ENCODE measurements at places on chromosomes 13 and 19.
A peak's percentile ranks its signal among the peaks of the same experiment; 100 is the strongest.

DNA sequence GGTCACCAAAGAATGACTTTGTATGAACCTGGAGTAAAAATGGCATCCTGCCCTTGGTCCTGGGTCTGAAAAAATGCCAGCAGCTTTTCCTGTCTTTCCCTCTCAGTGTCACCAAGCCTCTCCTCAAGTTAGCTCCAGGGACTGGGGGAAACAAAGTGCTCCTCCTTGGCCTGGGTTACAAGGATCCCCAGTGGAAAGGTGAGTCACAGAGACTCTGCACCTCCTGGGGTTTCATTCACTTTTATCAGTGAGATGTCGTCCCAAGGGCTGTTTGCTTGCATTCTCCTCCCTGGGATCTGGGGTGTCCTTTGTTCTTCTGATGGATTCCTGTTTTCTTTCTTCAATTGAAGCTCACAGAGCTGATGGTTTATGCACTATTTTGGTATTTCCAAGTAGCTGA is 93.2 kb upstream of the CSNK1A1L start:
- no peak for DNase-seq

DNA sequence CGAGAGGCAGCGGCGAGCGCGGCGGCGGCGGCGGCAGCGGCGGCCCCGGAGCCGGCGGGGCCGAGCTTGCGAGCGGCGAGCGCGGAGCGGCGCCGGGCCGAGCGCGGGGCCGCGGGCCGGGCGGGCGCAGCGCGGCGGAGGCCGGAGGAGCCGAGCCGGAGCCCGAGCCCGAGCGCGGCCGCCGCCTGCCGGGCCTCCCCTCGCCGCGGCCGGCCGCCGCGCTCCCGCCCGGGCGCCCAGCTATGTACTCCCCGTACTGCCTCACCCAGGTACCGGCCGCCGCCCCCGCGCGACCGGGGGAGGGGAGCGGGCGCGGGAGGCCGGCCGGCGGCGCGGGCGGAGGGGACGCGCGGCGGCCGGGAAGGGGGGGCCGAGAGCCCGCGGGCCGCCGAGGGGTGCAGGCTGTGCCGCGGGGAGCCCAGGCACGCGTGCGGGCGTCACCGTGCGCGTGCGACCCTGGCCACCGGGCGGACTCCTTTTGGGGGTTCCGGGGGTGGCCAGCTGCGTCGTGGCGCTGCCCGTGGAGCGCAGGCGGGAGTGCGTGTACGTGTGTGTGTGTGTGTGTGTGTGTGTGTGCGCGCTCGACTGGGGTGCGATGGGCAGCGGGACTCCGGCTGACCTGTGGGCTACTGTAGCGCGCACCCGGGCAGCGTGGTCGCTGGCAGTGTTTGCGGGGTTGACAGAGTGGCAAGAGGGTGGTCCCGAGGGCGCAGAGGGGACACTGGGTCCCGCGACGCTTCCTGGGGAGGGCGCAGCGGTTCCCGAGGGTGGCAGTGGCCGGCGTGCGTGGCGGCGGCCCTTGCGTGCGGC is 526 bp downstream of the NFIX start:
- DNase-seq: no peak

DNA sequence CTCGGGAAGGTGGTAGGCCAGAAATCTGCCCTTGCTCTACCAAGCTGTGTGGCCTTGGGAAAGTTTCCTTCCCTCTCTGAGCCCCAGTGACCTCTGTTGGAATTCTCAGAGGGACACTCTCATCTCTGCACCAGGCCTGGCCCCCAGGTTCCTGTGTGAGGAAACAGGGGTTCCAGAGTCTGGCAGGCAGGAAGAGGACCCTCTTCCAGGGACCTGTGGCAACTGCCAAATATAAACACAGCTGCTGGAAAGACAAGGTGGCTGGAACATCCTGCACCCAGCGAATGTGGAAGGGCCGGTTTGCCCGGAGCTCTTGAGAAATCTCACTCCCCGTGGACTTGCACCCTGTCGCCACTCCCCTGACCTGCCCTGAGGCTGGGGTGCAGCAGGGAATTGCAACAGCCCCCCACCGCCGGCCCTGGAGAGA is 52.8 kb downstream of the GADD45B start:
- DNase-seq: no peak

DNA sequence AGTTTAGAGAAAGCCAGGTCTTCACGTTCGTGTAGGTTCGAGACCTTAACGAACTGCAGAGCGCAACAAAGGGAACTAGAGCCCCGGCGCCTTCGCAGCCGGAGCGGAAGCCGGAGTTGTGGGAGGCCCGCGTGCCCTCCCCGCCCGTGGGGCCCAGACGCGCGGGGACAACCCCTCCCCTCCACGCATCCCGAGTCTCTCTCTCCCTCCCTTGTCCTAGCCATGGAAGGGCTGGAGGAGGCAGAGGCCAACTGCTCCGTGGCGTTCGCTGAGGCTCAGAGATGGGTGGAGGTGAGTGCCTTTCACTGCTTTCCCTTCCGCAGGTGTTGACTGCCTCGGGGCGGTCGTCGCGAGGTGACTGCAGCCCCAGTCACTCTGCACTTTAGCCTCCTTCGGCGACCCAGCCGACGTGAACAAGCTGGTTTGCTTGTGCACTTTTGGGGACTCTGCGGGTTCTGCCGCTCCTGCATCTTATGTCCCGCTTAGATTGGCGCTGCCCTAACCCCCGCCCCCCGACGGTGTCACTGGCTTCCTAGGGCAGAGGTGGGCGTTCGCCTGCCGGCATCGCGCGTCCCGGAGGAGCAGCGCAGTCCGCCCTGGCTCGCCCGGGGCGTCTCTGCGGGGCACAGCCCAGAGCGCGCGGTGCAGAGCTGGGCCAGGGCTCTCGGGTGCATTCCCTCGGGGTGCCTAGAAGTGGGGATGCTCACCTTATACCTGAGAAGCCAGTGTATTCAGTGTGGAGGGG is 478 bp downstream of the LMO7 start:
- DNase-seq: peak; percentile 51

DNA sequence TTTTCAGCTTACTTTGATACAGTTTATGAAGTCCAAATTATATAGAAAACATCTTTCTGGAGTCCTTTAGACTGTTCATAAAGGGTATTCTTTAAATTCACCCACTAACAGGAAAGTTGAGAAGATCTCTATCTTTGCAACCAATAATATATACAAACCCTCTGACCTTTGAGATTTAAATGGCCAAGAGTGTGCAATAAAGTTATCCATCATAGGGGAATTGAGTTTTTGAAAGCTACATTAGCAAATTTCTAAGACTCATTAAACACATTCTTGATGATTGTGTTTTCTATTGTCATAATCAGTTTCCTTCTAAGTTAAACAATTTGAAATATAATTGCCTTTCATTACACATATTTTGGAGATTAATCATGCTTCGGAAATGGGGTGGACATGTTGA is 15.9 kb downstream of the FLT1 start:
- DNase-seq: no peak

DNA sequence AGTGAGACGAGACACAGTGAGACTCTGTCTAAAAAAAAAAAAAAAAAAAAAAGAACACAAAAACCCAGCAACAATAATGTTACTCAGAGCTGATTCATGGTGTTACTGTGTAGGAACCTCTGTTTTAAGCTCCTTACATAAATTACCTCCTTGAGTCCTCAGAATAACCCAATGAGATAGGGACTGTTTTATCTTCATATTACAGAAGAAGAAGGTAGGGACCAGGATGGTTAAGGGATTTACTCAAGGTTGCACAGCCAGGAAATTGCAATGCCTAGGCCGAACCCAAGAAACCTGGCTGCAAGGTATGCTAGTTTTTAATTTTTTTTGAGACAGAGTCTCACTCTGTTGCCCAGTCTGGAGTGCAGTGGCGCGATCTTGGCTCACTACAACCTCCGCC is 1.5 kb upstream of the DAND5 start:
- DNase-seq: no peak

DNA sequence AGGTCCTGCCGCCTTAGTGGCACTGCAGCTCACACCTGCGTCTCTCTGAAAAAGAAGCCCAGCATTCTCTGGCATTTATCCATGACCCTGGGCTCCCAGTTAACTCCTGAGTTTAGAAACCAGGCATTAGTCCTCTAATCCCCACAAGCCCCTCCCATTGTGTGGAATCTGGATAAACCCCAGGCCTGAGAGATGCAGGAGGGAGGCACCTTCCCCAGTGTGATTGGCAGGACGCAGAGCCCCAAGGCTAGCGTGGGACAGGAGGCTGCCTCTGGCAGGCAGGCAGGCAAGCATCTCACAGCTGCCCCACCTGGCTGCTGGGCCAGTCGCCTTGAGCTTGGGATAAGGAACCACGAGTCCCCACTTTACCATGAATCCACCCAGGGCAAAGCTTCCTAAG is 11.0 kb upstream of the SERPINE3 start:
- DNase-seq: no peak

DNA sequence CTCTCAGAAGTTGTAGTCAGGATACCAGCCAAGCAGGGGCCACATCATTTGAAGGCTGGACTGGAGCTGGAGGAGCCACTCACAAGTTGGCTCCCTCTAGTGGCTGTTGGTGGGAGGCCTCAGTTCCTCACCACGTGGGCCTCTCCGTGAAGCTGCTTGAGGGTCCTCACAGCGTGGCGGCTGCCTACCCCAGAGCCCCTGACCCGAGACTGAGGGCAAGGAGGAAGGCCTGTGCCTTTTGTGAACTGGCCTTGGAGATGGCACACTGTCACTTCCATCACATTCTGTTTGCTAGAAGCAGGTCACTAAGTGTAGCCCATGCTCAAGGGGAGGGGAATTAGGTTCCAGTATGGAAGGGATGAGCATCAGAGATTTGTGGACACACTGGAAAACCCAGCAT is 14.6 kb downstream of the GNA11 start:
- peak; percentile 60 for DNase-seq

DNA sequence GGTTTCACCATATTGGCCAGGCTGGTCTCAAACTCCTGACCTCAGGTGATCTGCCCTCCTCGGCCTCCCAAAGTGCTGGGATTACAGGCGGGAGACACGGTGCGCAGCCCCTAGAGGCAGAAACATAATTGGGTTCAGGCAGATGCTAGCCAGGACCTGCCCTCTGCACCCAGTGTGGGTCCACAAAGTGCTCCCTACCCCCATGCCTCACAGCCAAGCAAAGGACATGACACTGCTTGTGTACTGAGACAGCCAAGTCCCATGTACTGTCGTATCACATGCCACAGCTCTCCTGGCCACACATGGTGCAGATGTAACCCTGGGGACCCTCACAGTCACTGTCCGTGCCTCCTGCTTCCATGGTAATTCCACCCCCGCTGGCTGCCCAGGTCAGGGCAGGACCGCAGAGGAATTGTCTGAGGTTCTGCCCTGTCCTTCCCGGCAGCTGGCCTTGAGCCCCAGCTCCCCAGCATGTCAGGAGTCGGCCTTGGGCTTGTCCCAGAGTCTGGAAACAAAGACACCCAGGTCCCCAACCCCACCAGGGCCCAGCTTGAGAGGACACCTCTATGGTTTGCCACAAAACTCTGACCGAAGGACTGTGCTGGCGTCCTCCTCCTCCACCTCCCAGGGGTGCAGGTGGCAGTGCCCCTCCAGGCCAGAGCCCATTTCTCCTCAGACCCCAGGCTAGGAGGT is 7.6 kb downstream of the PRR36 start:
- no peak for DNase-seq

DNA sequence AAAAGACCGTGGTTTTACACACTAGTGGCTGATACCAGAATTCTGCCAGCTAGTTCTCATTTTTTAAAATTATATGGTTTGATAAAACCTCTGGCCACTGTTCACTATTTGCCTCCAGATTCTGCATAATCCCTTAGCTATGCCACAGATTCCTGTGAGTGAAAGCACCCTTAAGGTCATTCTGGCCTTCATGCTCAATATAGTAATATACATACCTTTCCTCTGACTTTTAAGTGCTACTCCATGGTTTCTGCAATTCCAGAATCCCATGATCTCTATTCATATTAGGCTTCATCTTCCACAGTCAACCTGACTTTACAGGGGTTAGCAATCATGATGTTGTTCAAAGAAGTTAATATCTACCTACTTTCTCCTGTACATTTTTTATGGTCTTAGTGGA is 274.1 kb upstream of the EDNRB start:
- no peak for DNase-seq

DNA sequence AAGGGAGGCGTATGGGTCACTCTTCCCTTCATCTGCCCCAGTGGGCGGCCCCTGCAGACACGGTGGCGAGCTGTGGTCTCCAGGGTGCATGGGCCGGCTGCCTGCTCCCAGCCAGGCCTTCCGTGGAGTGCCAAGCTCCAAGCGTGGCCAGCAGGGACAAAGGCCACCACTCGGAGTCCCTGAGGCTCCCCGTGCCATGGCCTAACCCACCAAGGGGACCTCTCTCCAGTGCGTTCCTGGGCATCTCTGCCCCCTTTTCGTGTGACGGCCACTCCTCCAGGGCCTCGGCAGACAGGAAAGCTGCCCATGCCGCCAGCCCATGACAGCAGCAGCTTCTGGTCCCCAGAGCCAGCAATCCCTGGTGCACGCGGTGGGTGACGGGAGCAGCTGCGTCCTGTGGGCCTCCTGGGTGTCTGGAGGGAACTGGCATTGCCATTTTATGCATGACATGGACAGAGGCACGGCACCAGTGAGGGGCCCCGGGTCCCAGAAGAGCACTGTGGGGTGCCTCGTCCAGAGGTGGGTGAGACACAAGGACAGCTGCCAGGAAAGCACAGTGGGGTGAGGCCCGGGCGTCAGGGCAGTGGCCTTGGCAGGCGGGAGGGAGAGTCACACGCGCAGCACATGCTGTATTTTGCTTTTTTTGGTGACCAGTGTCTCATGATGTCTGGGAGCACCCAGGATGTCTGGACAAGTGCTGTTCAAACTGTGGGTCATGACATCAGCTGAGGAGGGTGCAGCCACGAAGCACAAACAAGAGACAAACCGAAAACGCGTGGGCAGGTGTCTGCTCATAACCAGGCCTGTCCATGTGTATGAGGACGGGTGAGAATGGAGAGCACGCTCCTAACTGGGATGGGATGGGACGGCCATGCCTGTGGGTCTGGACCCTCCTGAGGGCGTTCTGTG is 32.3 kb downstream of the CEBPG start:
- no peak for DNase-seq

- DNase-seq: no peak
Observed at GRCh38 chr13:48892688-48893075, 83.0 kb upstream of the FNDC3A start.

GRCh38 chr19:39832341-39833083 is 1.4 kb downstream of the DYRK1B start:
- no peak for DNase-seq

DNA sequence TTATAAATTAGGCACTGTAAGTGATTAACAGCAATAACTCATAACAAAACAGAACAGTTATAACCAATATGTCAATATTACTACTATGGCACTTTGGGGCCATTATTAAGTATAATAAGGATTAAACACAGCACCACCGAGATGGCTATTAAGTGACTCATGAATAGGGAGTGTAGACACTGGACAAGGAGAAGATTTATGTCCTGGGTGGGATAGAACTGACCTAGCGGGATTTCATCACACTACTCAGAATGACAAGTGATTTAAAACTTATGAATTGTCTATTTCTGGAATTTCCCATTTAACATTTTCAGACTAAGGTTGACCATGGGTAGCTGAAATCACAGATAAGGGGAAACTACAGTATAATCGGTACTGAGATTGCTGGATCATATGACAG is 79.0 kb upstream of the SLC7A1 start:
- DNase-seq: no peak

GRCh38 chr13:66659701-66660467 is 570.3 kb downstream of the PCDH9 start:
- DNase-seq: no peak

All from NCI-H1092 (cell line).